Endothelial cell (in vitro differentiated cells): ENCODE measurements at places on chromosomes 11 and 22. TPM values are rescaled to one million over a fixed set of nuclear protein-coding genes. Genes with fewer than 3 reads are reported as not detected.

DNA sequence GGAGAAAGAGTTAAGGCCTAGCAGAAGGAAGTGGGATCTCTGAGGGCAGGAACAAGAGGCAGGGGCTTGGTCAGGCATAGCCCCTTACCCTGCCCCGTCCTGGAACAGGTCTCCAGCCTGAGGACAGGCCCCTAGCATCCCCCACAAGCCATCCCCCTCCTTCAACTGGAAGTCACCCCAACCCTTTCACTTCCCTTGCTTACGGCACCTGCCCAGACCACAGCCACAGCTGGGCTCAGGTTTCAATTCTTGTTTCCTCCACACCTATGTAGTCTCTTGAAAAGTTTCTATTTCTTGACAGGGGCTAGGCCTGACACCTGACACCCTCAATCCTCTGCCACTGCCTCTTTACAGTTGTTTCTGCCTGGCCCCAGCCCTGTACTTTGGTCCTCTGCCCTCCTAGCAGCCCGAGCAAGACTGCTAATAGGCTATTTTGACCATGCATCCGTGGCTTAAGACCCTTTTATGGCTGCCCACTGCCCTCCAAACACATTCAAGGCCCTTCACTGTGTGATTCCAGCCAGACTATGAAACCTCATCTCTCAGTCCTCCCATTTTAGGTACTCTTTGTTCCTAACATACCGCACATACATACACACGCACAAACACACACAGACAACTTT, 10.9 kb upstream of the FCHSD2 start:
- no peak for DNase-seq
- peaks cover 7% of the 10 kb centered on the region for H3K27me3 ChIP-seq

The ACCS gene
- 38.8 TPM for total RNA-seq

- peaks cover 9% of the 10 kb centered on the region for H3K4me1 ChIP-seq
- no peak overlapping the region for H3K27ac ChIP-seq
- H3K36me3 ChIP-seq, result peaks cover 16% of the 10 kb centered on the region
- peaks cover 22% of the 10 kb centered on the region for H3K27me3 ChIP-seq
- DNase-seq, result no peak
Measured at GRCh38 chr22:20110359-20110985, 5.4 kb upstream of the RANBP1 start.

The CCS gene
- total RNA-seq, result 51.2 TPM

- no peak overlapping the region for H3K27ac ChIP-seq
- peaks cover 36% of the 10 kb centered on the region for H3K36me3 ChIP-seq
- peaks cover 35% of the 10 kb centered on the region for H3K4me1 ChIP-seq
- H3K27me3 ChIP-seq, result peaks cover 7% of the 10 kb centered on the region
- no peak overlapping the region for H3K4me3 ChIP-seq
Measured at GRCh38 chr22:42972649-42973535, 42.1 kb downstream of the PACSIN2 start.

DNA sequence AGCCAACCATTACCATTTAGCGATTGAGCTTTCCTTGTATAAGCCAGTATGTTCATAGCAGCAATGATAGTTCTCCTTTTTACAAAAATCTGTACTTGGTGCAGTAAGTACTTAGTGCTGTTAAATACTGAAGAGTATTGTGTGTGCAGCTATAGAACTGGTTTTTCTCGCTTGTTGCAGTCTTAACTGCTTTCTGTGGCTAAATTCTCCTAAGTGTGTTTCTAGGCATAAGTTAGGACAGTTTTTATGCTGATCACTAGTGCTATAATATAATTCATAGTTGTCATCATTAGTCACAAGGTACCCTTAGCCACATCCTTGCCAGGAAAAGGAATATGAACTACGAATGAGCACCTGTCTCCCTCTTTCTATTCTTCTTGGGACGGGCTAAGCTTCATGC, 107.7 kb downstream of the GRAMD1B start:
- no peak for DNase-seq
- H3K4me1 ChIP-seq, result peaks cover 13% of the 10 kb centered on the region
- H3K36me3 ChIP-seq, result peaks cover 9% of the 10 kb centered on the region
- no peak overlapping the region for H3K4me3 ChIP-seq
- H3K27me3 ChIP-seq, result peaks cover 2% of the 10 kb centered on the region
- no peak overlapping the region for H3K27ac ChIP-seq

DNA sequence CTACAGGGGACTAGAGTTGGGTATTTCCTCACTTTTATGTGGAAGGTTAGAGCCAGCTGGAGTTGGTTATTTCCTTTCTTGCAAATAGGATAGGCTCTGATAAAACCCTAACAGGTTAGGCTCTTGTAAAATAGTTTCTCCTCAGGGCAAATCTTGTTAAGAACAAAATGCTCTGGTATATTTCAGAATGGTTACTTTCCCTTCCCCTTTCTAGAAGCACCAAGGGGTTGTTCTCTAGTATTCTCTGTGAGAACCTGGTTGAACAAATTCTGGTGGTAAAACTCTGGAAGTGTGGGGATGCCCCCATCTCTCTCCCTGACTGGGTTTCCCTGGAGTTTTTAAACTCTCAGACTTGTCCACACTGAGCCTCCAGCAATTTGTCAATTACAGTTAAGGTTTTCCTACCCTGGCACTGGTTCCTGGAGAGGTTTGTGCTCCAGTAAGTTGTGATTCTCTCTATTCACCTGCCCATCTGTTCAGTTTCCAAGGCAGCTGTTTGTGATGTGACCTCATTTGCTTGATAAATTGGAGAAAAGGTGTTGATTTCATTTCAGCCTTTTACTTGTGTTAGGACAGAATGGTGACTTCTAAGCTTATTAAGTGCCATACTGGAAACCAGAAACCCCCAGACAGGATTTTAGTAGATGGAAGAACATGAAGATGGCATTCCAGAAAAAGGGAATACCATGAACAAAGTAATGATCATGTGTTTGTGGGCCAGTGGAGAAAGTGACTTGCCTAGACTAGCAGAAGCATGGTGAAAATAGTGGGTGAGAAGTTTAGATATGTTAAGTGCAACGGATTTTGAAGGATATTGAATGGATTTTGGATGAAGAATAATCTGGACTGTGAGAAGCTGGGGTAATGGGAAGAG, 64.6 kb downstream of the EXT2 start:
- no peak overlapping the region for H3K27ac ChIP-seq
- H3K4me1 ChIP-seq, result peaks cover 6% of the 10 kb centered on the region
- no peak for DNase-seq
- H3K4me3 ChIP-seq, result no peak overlapping the region
- H3K27me3 ChIP-seq, result peaks cover 4% of the 10 kb centered on the region
